ENCODE measurements at places on chromosomes 1 and 21.
A peak's percentile ranks its signal among the peaks of the same experiment; 100 is the strongest.

GRCh38 chr1:95195046-95195445 is 39.0 kb upstream of the RWDD3 start:
- DNase-seq = no peak

GRCh38 chr1:212797681-212798080 is 6.0 kb downstream of the TATDN3 start:
- no peak for DNase-seq

GRCh38 chr21:26840201-26840600 is 5.0 kb downstream of the ADAMTS1 start:
- peak; percentile 39 for DNase-seq

GRCh38 chr21:23008601-23009202 is 2010.5 kb downstream of the NCAM2 start:
- DNase-seq = no peak

- no peak for DNase-seq
Measured at GRCh38 chr1:117124661-117125060, 3.1 kb upstream of the TRIM45 start.

GRCh38 chr21:37548521-37548981 is 182.0 kb downstream of the DYRK1A start:
- DNase-seq = no peak

- no peak for DNase-seq
Measured at GRCh38 chr1:200527670-200528069, 92.9 kb downstream of the KIF14 start.

DNA sequence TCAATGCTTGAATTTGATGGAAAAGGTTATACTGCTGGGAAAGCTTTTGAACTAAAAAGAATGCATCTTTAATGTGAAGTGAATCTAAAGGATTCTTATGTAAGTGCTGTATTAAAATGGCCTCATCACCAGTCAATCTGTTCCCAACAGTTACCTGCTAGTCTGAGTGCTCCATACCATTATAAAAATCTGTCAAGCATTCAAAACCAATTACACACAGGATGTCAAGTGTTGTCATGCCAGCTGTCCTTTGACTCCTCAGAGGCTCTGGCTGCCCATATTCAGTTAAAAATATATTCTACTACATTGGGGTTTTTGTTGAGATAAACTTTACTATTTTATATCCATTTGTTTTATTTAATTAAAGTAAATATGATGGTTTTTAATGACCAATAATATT is 1587.7 kb downstream of the AMY1C start:
- no peak for DNase-seq

DNA sequence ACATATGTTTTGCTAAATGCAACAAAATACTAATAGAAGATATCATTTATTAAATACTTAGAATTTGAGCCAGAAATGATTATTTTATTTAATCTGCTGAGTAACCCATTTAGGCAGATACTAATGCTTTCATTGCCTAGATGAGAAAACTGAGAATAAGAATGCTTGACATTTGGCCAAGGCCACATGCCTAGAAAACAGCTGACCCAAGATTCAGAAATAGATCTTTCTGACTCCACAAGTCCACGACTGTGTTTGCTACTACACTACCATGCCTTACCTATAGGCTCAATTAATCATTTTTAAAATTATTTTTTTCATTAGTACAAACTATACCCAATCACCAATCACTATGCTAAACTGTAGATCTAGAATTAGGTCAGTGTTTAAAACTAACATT is 129.7 kb downstream of the ATP1B1 start:
- no peak for DNase-seq

- DNase-seq = no peak
Measured at GRCh38 chr1:151715726-151716404, 738 bp downstream of the CELF3 start.

- no peak for DNase-seq
Measured at GRCh38 chr1:170864238-170864637, 71.1 kb upstream of the MROH9 start.

- no peak for DNase-seq
Measured at GRCh38 chr1:37070126-37070525, 35.8 kb upstream of the GRIK3 start.

DNA sequence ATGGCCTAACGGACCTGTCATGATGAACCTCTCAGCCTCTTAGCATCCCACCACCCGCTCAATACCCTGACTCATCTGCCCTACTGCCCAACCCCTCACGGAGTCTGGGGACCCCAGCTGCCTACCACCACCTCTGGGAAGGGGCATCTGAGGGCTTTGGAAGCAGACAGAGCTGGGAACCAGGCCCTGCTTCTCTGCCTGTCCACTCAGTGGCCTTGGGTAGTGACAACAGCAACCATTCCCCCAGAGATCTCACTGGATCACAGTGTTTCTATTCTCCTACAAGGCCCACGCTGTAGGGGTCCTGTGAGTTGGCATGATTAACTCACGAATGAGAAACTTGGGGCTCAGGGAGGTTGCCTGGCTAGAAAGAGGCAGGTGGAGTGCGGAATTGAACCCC is 32.5 kb upstream of the DMBX1 start:
- no peak for DNase-seq
